ENCODE measurements at places on chromosomes 6 and 20.

GRCh38 chr6:22020299-22021003 lies 276.4 kb downstream of the PRL start:
- DNase-seq, result no peak

- DNase-seq, result no peak
Observed at GRCh38 chr20:1761116-1761515, 103.5 kb upstream of the SIRPG start.

GRCh38 chr20:31565699-31566318 lies 39.3 kb upstream of the ID1 start:
- DNase-seq, result no peak

GRCh38 chr20:50491168-50491567 lies 19.0 kb upstream of the PTPN1 start:
- no peak for DNase-seq

GRCh38 chr6:118187568-118188164 lies 280.6 kb downstream of the SLC35F1 start:
- no peak for DNase-seq

- no peak for DNase-seq
Observed at GRCh38 chr20:33846291-33846935, 35.3 kb downstream of the CHMP4B start.

DNA sequence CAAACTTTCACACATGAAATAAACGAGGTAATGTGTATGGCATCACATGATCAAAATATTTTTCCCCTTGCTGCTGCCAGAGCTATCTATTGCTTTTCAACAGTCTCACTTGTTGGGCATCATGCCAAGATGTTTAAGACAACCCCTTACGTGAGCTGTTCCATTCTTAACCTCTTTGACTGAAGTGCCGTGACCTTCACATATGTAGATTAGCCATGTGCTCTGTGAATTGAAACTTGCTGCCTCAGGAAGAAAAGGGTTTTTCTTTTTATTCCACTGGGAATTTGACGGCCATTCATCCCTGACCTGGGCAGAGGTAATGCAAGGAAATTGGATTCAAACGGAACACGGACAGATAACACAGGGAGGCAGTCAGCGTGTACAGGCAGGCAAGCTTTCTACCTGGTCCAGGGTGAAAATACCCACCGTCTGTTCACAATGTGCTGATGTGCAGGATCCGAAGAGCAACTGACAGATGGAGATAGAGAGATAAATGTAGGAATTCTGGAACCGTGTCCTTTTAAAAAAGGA lies 14.2 kb downstream of the ARID1B start:
- peak; percentile 17 for DNase-seq

DNA sequence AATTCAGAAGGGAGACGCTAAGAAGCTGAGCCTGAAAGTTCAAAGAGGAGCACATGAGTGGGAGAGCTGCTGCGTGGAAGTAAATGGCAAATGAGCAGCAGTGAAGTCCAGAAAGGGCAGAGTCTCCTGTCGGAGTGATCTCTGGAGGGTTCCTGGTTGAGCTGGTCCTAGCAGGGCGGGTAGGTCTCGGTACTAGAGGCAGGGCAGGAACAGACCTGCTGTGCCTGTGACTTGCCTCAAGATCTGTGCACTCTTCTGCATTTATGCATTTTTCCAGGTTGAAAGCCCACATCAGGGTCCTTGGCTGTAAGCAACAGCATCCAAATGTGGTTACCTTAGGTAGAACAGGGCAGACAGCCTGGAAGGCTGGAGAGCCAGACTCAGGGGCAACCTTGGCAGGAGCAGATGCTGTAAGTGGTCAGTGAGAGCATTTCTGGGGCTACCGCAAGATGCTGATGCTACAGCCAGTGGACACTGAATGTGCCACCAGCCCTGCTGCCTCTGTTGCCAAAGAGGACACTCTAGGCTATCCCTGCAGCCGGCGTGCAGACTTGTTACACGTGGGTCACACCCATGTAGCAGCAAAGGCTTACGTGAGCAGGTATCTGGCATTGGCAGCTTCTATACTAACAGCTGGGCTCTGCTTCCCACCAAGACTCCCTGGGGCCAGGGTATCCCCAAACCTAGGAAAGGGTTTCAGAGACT lies 8.4 kb downstream of the DUSP22 start:
- DNase-seq, result no peak

GRCh38 chr6:145073811-145074210 lies 661.5 kb downstream of the EPM2A start:
- no peak for DNase-seq

- no peak for DNase-seq
Observed at GRCh38 chr20:10562899-10563298, 110.9 kb downstream of the JAG1 start.

DNA sequence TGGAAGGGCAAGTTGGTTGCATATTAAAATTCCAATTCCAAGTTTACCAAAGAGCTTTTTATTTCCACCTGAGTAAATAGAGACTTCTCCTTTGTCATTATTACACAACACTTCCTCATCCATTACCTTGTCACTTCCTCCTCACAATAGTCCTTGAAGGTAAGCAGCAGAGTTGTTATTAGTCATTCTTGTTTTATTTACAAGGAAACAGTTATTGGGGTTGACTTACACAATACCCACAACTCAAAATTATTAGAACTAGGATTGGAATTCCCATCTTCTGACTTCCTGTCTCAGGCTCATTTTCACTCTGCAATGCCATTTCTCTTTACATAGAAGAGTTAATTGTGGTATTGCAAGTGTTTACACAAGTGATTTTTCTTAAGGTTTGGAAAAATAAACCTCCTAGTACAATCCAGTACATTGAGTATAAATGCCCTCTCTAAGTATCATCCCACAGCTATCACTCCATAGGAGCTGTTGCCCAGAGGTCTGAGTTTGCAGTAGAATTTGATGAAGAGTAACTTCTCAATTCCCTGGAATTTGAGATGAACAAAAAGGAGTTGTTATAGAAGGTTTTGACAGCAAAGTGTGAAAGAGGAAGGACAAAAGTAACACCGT lies 28.9 kb upstream of the MTRF1L start:
- DNase-seq, result no peak

- no peak for DNase-seq
Observed at GRCh38 chr6:150692604-150693003, 92.9 kb downstream of the PLEKHG1 start.

- DNase-seq, result no peak
Observed at GRCh38 chr6:84372290-84372689, 144.8 kb upstream of the CEP162 start.

GRCh38 chr20:58086763-58087561 lies 141.5 kb downstream of the ANKRD60 start:
- DNase-seq, result no peak

Data from stimulated activated CD4-positive, alpha-beta T cell treated with anti-CD3 and anti-CD28 coated beads, Interleukin-1b, Interleukin-23, amount 100 ng/mL, for 48 hours (primary cell).